MM.1S (cell line): ENCODE measurements at places on chromosomes 1 and 21.

- no peak for DNase-seq
- H3K36me3 ChIP-seq = no peaks in the 10 kb centered on the region
- H3K27ac ChIP-seq = no peak overlapping the region
- H3K4me1 ChIP-seq = no peaks in the 10 kb centered on the region
- no peak overlapping the region for H3K4me3 ChIP-seq
- H3K27me3 ChIP-seq = no peaks in the 10 kb centered on the region
These were observed 100.3 kb downstream of the KCNJ15 start for GRCh38 chr21:38356883-38357625.

GRCh38 chr1:6850537-6850936, 65.3 kb downstream of the CAMTA1 start:
- H3K27ac ChIP-seq = no peak overlapping the region
- H3K4me3 ChIP-seq = no peak overlapping the region
- no peaks in the 10 kb centered on the region for H3K27me3 ChIP-seq
- no peaks in the 10 kb centered on the region for H3K4me1 ChIP-seq

GRCh38 chr1:59406437-59407164, 109.7 kb downstream of the FGGY start:
- no peak for DNase-seq
- H3K4me3 ChIP-seq = no peak overlapping the region
- peaks cover 21% of the 10 kb centered on the region for H3K4me1 ChIP-seq
- no peaks in the 10 kb centered on the region for H3K36me3 ChIP-seq
- H3K27ac ChIP-seq = no peak overlapping the region

GRCh38 chr1:91120936-91121335, 99.1 kb upstream of the ZNF644 start:
- H3K27me3 ChIP-seq = no peaks in the 10 kb centered on the region
- H3K27ac ChIP-seq = no peak overlapping the region
- no peaks in the 10 kb centered on the region for H3K36me3 ChIP-seq
- no peak for DNase-seq
- H3K4me1 ChIP-seq = no peaks in the 10 kb centered on the region

- H3K36me3 ChIP-seq = no peaks in the 10 kb centered on the region
- H3K27me3 ChIP-seq = no peaks in the 10 kb centered on the region
- H3K27ac ChIP-seq = no peak overlapping the region
- H3K4me3 ChIP-seq = no peak overlapping the region
- DNase-seq = no peak
These were observed 47.6 kb downstream of the PIK3R3 start for GRCh38 chr1:46084553-46085451.

DNA sequence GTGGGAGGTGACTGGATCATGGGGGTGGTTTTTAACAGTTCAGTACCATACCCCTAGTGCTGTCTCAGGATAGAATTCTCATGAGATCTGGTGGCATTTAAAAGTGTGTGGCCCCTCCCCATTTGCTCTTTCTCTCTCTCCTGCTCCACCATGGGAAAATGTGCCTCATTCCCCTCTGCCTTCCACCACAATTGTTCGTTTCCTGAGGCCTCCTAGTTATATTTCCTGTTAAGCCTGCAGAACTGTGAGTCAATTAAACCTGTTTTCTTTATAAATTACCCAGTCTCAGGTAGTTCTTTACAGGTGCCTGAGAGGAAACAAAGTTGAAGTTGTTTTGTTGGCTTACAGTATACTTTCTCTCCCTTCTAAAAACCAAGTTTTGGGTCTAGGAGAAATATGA, 23.1 kb upstream of the SLC22A15 start:
- no peak overlapping the region for H3K27ac ChIP-seq
- H3K4me1 ChIP-seq = no peaks in the 10 kb centered on the region
- H3K4me3 ChIP-seq = no peak overlapping the region
- DNase-seq = no peak

GRCh38 chr1:116832308-116832931, 77.3 kb upstream of the PTGFRN start:
- no peak overlapping the region for H3K27ac ChIP-seq
- no peaks in the 10 kb centered on the region for H3K36me3 ChIP-seq
- H3K4me1 ChIP-seq = peaks cover 4% of the 10 kb centered on the region
- H3K27me3 ChIP-seq = no peaks in the 10 kb centered on the region

GRCh38 chr1:13878451-13878850, 178.5 kb downstream of the PRDM2 start:
- no peaks in the 10 kb centered on the region for H3K27me3 ChIP-seq
- no peak overlapping the region for H3K27ac ChIP-seq
- no peak overlapping the region for H3K4me3 ChIP-seq
- DNase-seq = no peak
- H3K4me1 ChIP-seq = no peaks in the 10 kb centered on the region

- DNase-seq = no peak
- H3K4me1 ChIP-seq = no peaks in the 10 kb centered on the region
- no peaks in the 10 kb centered on the region for H3K27me3 ChIP-seq
- no peak overlapping the region for H3K4me3 ChIP-seq
These were observed 15.6 kb upstream of the COL9A2 start for GRCh38 chr1:40332695-40333094.
